ENCODE measurements at places on chromosomes 16 and 17.

GRCh38 chr16:57000271-57001025 is 11.1 kb downstream of the NLRC5 start:
- DNase-seq, result peak; percentile 87

DNA sequence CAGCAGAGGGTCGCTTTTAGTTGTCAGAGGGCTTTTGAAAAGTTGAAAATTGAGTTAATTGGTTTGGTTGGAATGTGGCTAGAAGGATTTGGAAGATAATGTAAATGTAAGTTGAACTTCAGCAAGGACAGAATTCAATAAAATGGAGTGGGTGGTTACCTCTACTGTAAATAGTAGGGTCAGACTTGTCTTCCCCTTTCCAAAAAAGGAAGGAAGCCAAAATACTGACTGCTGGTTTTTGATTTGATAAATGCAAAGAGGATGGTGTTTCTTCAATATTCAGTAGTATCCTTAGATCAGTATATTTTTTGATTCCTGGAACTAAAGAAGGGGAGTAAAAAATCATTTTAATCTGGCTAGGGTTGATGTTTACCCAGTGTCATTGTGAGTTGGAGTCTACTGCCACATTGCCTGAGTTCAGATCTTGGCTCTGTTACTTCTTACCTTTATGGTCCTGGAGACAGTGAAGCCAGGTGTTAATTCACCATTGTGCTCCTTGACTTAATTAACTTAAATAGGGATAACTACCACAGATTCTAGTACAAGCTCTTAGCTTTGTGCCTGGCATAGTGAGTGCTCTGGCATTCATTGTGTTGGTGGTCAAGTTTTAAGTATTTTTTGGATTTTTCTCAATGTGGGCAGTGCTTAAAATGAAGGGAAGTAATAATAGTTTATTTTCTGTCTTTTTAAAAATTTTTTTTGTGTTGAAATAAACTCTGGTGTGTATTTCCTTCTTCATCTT is 4.4 kb downstream of the HAPSTR1 start:
- DNase-seq, result no peak

DNA sequence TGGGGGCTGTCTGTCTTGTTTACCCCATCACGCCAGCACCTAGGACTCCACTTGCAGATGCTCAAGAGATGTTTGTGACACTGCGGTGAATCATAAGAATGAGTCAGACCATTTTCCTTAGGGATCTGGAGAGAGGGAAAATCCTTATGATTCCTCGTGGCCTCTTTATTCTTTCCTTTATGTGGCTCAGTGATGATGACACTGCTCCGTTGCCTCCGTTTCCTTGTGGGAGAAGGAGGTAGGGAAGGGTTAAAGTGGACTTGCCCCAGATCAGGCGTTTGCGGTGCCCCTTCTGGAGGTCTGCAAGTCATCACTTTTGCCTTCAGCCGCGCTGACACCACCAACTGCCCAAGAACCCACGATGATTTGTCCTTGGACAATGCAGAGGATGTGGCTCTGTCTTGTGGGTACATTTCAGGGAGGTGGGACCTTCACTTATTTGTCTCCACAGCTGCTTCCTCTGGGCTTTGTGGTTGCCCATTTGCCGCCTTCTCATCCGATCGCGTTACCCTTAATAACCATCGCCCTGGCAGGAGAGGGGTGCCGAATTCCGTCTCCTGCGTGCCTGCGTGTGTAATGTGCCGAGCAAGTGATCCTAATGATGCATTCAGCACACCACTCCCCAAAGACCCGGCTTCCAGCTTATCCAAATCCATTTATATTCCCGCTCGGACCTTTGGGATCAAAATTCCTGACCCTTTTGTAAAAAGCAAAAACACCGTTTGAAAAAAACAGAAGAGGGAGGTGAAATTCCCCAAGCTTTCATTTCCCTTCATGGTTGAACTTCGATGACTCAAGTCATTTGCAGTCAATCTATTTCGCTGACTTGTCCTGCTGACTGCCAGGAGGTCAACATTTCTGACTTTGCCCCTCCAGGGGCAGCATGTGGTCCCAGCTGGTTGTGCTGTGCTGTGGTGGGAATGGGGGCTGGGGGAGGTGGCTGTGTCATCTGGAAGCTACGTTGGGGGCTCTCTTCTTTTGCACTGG is 87.2 kb upstream of the IRX3 start:
- DNase-seq, result no peak

DNA sequence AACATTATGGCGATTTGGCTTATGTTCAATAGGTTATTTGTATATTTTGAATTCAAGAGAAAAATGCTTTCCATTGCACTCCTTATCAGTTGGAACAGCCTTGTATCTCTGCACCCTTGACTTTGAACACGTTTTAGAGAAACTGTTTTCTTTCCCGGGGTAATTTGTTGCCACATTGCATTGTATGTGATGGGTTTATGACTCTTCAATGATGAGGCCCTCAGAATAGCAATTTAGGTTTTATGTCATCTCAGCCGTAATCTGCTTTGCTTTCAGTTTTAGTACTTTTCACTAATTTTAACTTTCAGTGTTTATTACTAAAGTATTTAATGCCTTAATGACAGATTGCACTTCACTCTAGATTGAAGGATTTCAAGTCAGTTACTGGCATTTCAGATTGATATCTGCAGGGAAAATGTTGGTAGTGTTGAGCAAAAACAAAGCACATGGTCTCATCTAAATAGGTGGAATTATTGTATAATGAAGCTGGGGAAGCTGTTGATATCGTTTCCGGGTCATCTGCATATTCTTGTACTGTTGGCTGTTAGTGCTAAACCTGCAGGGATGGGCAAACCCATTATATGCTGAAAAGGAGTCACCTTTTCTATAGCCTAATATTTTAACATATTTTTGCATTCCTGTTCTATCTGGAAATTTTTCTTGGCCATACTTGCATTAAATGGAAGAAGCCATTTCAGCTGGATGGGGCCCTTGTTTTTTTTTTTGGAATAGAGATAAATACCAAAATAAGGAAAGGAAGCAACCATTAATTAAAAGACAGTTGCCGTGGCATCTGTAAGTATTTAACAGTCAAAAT is 2.0 kb downstream of the LUC7L3 start:
- DNase-seq, result no peak

- DNase-seq, result no peak
Measured at GRCh38 chr16:2969545-2970521, 685 bp downstream of the PAQR4 start.

All from tibial artery (tissue), 4 donors.